ENCODE measurements at places on chromosomes 6 and 20.
A peak's percentile ranks its signal among the peaks of the same experiment; 100 is the strongest.

DNA sequence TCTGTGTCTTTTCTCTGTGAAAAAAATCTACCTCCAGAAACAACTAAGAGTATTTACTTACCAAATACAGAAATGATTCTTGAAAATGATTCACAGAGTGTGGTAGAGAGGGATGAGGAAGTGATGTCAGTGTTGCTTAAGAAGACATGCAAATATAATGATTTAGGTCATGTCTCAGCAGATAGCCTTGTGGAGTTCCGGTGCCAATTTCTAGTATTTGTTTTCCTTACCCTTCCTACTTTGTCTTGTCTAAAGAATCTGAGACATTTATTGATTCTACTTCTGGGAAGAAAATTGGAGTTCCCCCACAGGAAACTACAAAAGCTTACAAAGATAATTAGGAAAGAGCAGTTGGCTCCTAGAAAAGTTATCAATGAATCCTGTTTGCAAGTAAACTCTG is 68.8 kb downstream of the GJA1 start:
- no peak for DNase-seq

DNA sequence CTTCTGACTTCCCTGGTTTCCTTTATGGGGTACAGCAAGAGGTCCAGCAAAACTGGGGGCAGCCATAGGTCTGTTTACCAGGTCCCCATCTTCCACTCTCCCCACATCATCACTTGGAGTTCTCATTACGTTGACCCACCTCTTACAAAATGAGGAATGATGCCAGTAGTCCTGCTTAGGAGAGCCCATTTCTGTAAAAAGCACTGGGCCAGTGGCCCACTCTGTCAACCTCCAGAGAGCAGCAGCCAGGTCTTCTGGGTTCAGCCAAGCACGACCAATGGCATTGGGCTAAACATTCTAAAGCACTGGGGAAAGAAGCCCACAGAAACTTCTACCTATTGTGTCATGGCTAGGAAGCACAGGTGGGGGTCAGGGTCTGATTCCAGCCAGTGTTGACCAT is 13.9 kb downstream of the ZC3H12D start:
- DNase-seq, result no peak

DNA sequence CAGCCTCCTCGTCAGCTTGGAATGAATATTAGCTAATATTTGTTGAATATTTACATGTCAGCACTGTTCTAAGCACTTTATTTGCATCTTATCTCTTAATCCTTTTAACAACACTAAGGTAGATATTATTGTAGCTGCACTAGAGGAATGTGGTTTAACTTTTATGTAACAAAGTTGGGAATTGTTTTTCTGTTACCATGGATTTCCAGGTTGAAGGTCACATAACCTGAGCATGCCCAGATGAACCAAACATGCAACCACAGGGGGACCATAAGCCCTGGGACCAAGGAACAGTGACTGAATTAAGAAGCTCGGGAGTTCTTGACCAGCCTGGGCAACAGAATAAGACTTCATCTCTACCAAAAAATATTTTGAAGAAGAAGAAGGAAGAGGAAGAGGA is 29.1 kb upstream of the YWHAB start:
- no peak for DNase-seq

GRCh38 chr6:18260448-18261106 is 3.8 kb downstream of the DEK start:
- DNase-seq, result peak; percentile 19

DNA sequence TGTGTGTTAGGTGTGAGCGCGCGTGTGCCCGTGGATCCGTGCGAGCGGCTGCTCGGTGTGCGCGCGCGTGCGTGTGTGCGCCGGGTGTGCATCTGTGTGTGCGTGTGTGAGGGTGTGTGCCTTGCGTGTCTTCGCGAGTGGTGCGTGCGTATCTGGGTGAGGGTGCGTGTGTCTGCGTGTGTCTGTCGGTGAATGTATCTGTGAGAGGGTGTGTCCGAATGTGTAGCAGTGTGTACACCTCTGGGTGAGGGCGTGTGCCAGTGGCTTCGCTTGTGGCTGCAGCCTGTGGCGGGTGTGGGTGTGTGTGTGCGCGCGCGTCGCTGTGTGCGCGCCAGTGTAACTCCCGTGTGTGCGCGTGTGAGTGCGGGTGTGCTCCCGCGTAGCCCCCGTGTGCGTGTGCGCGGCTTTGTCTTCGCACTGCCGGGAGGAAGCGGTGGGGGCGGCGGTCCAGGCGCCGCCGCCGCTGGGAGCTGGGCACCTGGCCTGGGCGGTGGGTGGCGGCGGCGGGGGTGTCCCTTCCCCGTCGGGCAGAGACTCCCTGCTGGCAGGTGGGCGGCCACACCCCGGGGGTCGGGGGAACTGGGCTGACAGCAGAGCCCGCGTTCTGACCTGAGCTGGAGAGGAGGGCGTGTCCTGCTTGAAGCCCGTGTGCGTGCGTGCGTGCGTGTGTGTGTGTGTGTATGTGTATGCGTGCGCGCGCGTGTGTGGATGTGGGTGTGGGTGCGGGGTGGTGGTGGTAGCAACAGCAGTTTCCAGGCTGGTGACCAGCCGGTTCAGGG is 61.3 kb upstream of the EPB41L1 start:
- DNase-seq, result peak; percentile 5

DNA sequence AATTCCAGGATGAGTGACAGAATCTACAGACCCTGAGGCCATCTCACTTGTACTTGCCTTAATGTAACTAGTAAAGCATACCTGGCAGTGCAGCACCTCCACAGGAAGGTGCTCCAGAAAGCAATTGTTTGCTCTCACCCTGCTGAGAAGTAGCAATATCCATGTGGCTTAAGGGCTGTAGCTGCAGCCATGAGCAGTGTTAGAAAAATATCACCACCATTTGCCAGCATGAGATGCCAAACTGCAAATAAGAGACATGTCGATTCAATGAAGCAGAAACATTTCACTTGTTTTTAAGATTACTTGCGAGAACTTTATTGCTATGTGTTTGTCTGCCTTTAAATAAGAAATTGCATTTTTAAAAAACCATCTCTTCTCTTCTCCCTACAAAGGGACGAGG is 151.5 kb downstream of the PRL start:
- no peak for DNase-seq

DNA sequence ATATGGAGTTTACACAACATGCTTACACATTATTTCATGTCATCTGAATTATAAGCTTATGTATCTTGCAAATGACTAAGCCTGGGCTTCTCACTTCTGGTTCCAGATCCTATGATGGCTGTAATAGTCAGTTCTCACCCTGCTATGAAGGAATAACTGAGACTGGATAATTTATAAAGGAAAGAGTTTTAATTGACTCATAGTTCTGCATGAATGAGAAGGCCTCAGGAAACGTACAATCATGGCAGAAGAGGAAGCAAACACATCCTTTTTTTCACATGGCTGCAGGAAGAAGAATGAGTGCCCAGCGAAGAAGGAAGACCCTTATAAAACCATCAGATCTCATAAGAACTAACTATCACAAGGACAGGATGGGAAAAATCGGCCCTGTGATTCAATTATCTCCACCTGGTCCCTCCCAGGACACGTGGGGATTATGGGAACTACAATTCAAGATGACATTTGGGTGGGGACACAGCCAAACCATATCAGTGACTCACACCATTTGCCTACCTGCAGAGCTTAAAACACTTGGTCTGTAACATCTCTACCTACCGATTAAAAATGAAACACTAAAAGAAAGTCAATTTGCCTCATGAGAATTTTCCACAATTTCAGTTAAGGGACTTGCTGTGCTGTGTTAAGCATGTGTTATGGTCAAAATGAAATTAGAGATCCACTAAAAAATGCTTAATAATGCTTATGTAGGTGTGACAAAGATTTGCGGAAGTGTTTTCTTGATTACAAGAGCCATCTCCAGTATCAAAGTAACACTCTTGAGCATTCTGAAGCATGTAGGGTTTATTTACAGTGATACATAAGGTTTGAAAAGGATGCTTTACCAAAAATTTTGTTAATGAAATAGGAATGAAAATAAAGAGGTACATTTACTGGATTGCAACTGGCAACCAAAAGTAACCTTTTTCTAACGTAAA is 2.2 kb upstream of the RWDD1 start:
- no peak for DNase-seq

GRCh38 chr6:1317302-1317815 is 5.5 kb downstream of the FOXQ1 start:
- no peak for DNase-seq

DNA sequence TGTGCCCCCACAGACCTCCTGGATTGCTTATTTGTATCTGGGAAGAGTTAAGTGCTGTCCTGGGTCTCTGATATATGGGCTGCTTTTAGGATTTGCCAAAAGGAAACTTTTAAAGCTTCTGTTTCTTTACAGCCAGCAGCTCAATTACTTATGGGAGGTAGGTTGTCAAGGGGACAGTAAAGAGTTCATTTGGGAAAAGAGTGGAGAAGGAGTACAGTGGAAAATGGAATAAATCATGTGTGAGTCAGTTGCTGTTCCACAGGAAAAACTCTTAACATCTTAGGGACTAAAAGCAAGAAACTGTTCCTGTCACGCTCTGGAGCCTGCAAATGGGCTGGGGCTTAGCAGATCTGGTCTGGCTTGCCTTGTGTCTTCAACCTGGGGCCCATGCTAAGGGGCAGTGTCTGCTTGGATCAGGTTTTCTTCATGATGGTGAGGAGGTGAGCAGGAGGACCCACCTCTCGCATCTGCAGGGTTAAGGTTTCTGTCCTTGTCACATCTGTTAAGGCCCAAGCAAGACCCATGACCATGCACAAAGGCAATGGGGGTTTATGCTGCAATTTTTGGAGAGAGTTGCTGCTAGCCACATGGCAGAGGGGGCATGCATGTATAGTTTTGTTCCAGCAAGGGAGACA is 8.7 kb upstream of the CST1 start:
- no peak for DNase-seq

DNA sequence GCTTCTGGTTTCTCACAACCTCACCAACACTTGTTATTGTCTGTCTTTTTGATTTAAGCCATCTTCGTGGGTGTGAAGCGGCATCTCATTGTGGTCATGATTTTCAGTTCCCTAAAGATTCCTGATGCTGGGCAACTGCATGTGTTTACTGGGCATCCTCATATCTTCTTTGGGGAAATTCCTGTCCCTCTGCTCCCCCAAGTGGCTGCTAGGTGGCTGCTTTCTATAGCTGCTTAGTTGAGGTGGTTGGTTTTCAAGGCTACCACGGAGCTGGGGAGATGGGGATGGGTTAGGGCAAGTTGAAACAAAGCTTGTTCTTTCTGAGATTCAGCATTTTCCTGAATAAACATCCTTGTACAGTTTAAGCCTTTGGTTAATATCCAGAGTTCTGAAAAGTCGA is 403.9 kb upstream of the SULF2 start:
- DNase-seq, result no peak

DNA sequence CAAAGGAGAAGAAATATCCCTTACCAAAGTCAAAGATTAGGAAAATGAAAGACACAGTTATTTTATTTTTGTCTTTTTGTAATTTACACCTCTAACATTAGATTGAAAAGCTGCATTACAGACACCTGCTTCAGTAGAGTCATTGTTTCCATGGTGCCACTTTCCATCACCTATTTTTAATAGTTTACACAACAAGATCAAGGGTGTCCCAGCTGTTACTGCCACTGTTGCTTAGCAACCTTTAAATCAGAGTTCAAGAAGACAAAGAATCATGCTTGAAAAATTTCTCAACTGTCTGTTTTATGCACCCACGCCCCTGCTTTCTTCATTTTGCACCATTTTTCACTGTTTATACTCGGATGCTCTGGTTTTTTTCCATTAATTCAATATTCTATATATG is 668.2 kb upstream of the GJE1 start:
- no peak for DNase-seq

DNA sequence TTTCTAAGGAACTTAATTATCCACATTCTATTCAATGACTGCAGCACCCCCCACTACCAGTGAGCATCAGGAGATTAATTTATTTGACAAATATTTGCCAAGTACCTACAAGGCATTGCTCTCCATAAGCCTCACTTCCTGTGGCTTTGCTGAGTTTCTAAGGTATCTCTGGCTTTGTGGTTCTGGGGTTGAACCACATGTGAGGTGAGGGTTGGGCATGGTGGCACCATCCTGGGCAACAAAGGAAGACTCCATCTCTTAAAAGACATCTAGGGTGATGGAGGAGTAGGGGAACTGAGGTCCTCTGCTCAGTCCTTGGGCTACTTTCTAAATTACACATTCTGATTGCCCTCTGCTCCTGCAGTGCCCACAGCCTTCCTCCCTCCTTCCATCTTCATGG is 25.5 kb upstream of the WFDC2 start:
- DNase-seq, result peak; percentile 33

GRCh38 chr20:7617797-7618196 is 322.5 kb downstream of the HAO1 start:
- DNase-seq, result no peak

GRCh38 chr6:152206072-152206818 is 398.8 kb downstream of the ESR1 start:
- no peak for DNase-seq

DNA sequence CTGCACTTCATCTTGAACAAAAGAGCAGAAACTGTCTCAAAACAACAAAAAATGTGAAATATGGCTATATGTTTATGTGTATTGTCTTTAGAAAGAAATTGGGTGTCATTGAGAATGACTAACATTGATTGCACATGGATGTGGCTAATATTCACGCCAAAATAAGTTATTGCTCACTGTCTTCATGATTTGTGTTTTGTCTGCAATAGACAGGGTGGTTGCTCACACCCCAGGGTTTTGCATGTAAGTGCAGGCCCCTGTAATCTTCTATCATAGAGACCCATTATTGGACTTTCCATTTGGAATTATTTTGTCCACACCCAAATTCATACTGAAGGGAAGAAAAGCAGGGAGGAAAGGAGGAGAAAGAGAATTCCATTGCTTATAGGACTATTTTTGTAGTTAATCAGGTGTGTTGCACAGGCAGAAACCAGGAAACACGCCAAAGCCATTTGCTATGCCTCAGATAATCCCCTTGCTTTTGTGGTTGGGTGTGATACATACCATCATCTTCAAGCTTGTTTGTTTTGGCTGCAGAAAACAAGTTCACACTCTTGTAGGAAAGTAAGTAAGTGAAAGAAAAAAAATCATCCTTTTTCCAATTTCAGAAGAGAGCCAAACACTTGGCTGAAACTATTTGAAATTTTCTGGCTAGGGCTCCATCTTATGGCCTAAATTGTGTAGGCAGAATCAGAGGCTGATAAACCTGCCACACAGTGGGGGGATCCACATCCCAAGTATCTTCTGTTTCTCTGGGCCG is 214.1 kb downstream of the COL12A1 start:
- no peak for DNase-seq

GRCh38 chr6:56647172-56647762 is 4.6 kb upstream of the DST start:
- no peak for DNase-seq

Data from immature natural killer cell (primary cell).